ENCODE measurements at places on chromosomes 1 and 21. TPM values are rescaled to one million over a fixed set of nuclear protein-coding genes. Genes with fewer than 3 reads are reported as not detected.

GRCh38 chr1:160807738-160808137 is 11.8 kb downstream of the LY9 start:
- no peak for DNase-seq

GRCh38 chr1:96076589-96076988 is 645.0 kb upstream of the PTBP2 start:
- no peak for DNase-seq

DNA sequence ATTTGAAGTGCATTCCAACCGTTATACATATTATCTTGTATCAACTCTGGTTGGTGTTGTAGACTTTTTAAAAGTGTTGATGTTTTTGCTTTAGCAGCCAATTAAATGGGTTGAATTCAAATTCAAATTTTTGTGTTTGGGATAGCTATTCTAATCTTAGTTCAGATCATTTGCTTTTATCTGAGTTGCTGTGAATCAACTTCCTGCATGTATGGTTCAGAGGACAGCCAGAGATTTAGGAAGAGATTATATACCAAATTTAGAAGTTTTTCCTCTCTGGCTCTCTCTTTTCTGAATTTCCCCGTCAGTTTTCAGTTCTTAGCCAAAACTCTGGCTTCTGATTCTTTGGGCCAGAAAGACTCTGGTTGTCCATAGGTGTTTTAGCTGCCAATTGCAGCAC is 415.5 kb downstream of the NUF2 start:
- DNase-seq, result no peak

Gene CD1B
- total RNA-seq, result not detected

Gene USP1
- total RNA-seq, result 12.7 TPM
